ENCODE measurements at places on chromosomes 1 and 21.

DNA sequence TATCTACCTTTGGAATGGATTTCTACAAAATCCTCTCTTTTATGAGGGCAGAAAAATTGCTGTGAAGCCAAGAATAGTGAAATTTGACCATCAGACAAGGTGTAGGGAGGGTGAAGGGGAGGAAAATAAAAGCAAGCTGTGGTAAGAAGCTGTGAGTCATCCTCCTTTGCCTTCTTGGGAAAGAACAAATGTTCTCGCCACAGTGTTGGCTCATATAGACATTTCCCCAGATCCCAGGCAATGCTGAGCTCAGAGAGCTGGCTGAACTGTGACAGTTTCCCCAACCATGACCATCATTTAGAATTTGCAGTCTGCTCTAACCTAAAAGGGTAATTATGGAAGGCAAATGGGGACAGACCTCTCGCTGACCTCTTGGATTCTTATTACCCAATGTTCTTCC lies 235.4 kb downstream of the PBX1 start:
- DNase-seq = no peak

DNA sequence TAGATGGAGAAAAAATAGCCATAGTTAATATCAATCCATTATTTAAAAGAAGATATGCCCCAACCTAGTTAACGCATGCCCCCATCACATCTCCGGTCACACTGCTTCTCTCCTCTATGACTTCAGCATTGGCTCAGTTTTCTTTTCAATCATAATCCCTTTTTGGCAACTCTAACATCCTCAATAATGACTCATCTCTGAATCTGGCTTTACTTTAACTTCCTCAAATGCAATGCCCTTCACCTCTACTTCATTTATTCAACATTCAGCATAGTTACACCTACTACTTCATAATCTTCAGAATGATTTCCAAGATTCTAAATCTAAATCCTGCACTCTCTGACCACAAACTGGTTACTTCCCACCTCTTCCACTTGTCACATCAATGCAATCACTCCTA lies 417.3 kb downstream of the USH2A start:
- DNase-seq = no peak

DNA sequence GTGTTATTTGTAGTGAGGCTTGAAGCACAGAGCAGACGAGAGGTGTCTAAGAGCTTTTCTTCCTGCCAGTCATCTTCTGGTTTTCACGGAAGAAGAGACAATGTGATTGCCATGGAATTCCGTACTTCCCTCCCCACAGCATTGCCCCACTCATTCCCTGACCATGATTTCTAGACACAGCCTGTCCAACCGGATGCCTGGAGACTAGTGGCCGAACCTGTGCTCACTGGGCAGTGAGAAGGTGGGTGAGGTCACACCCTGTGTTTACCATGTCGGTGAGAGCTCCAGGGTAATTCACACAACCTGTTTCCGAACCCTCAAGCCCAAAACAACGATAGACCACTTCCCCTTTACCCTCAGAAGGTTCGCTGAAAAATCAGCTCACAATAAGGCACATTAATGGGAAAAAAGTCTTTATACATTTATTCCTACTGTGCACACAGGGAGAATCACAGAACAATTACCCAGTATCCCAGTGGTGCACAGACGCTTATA lies 271.9 kb upstream of the FMN2 start:
- no peak for DNase-seq

DNA sequence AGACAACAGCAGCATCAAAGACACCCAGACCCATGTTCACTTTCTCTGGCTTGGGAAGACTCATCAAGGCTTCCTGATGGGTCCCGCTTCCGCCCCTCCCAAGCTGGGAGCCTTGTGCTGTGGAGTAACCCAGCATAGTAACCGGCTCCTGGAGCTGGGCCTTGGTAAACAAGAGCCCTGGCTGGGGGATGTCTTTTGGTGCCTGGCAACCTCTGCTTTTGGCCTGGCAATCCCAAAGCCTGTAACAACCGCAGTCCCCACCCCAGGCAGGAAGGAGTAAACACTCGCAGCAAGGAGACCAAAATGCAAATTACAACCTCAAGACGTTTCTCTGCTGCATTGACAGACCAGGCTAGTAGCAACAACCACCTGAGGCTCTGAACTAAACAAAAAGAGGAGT lies 16.9 kb upstream of the THRAP3 start:
- no peak for DNase-seq

- DNase-seq = no peak
These were observed 74.7 kb downstream of the NTPCR start for GRCh38 chr1:233025157-233025556.

GRCh38 chr1:3382326-3383057 lies 72.0 kb upstream of the ARHGEF16 start:
- DNase-seq = no peak

DNA sequence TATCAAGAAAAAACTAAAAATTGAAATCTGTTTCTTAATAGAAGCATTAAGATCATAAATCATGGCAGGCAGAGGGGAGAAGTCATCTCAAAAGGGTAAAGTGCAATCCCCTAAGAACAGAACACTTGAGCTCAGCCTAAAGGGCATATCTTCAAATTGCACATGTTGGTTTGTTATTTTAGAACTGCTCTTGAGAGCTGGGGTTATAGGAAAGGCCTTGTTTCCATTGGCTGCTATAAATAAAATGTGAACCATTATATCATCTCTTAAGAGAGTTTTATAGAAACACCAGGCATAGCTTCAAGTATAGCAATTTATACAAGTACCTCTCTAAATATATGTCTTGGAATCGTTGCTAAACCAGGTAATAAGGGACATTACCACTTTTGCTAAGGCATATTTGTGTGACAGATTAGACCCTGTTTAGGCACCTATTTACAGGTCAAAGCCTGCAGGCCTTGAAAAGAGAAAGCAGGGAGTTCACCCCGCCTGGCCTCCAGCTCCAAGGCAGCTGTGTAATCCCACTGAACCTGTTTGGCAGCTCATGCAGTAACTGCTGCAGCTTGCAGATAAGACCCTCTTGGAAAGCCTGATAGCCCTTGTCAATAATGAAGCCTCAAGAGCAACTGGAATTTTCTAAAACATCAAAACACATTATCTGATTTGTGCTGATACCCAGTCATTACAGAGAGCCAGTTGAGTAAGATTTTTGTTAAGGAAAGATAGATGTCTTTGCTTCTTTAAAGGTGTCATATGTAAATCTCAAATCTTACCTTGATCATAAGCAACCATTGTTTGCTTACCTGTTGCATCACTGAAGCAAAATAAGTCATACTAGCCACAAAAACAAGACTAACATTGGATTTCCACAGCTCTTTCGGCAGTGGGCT lies 24.2 kb upstream of the SYDE2 start:
- DNase-seq = no peak

DNA sequence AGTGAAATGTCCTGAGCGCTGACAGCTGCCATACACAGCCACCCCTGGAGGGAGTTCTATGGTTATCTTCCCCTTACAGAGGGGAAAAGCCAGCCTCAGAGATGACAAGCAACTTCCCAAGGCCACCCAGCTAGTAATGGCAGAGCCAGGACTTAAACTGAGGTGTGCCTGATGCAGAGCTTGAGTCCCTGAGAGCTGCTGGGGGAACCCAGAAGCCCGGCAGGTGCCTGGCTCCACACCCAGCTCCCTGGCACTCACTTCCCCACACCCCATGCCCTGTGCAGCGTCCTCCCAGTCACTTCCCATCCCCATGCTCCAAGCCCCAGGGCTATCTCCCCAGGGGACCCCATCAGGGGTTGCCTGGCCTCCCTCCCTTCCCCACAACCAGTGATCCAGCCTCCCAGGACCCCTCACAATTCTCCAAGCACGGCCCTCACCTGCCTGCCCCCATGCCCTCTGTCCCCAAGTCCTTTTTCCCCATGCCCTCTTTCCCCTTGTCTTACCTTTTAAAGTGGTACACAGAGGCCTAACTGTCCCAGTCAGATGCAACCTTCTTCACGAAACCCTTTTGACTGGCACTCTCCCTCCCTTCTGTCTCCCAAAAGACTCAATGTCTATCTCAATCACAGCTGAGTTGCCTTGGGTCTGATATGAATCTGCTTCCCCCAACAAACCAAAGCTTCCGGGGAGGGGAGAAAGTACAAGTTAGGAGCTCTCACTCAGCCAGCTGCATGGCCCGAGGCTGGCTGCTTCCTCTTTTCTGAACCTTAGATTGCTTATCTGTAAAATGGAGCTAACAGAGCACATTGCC lies 39.8 kb upstream of the LRP8 start:
- DNase-seq = no peak

DNA sequence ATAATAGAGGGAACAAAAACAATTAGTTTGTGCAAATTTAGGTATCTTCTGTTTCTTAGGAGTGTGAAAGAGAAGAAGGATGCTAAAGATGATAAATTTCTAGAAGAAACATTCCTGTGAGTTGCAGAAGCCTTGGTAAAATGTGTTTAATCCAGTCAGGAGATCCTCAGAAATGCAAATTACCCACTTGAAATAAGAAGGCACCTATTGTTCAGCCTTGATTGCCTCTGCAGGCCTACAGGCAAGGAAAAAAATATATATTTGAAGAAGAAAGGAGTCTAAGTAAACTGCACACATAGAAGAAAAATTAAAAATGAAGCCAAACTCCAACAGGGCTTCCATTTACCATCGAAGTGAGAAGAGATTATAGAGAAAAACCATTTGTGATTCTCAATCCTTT lies 51.0 kb upstream of the LHX8 start:
- DNase-seq = no peak

GRCh38 chr1:201825245-201825644 lies 3.7 kb upstream of the IPO9 start:
- no peak for DNase-seq

DNA sequence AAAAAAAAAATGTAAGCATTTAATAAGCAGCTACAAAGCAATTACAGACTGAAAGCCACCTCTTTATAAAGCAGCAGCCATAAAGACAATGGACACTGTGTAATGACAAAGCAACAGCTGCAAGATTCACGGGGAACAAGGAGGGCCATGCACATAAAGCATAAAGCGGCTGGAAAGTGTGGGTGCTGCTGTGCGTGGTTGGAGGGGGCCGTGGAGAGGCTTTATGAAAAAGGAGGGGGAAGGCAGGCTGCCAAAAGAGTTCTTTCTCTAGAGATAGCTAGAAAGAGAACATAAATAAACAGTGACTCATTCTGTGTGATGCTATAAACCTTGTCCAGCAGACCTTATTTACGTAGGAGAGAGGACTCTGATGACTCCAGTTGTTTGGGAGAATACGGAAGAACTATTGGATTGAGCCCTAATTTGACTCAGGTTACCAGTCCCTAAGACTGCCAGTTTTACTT lies 49.3 kb downstream of the ADAMTS1 start:
- no peak for DNase-seq

DNA sequence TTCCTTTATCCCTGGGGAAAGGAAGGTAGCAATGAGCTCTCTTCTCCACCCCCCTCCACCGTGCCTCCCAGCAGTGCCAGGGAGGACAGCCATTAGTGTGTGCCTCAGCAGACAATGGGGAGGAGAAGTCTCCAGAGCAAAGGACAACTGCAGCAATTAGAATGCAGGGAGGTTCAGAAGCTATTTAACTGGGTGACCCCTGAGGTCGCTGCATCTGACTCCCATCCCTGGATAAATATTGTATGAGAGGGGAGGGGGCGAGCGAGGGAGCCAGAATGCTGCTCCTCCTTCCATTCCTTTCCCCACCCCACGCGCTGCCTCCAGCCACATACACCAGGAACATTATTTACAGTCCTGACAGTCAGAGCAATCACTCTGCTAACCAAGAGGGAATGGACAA lies 59.0 kb downstream of the ERI3 start:
- no peak for DNase-seq

- DNase-seq = no peak
These were observed 12.5 kb downstream of the PODN start for GRCh38 chr1:53074313-53075154.

- no peak for DNase-seq
These were observed 125.6 kb upstream of the ADAR start for GRCh38 chr1:154733621-154734020.

DNA sequence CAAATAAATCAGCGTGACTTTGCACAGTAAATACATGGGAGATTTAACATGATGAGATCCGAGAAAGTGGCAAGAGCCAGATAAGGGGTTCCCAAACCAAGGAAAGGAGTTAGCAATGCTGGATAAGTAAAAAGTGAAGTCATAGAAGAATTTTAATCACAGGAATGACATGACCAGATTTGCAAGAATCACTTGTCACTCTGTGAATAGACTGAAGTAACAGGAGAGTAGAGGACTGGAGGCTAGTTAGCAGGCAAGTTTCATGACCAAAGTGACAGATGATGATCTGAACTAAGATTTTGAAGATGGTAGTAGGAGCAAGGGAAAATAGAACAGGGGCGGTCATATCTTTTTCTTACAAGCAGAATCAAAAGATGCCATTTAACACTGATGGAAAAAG lies 8.4 kb downstream of the CFH start:
- no peak for DNase-seq

DNA sequence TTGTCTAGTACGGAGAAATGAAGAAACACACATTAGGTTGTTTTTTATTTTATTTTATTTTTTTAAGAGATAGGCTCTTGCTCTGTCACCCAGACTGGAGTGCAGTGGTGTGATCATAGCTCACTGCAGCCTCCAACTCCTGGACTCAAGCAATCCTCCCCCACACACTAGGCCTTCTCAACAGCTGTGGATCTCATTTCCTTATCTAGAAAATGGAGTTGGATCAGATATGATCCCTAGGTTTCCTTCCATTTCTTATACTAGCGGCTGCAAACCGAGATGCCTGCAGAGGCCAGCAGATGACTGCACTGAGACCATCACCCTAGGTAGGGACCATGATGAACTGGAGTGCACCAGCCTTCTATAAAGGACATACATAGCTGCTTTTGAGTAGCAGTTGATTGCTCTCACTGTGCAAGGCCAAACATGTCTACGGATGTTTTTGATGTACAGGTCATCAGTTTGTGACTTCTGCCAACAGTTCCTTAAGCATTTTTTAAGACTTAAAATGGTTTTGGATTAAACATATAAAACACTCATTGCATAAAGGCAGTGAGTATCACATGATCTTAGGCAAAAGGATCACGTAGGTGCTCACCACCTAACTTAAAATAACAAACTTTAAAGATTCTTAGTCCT lies 11.4 kb upstream of the KLHL12 start:
- no peak for DNase-seq

DNA sequence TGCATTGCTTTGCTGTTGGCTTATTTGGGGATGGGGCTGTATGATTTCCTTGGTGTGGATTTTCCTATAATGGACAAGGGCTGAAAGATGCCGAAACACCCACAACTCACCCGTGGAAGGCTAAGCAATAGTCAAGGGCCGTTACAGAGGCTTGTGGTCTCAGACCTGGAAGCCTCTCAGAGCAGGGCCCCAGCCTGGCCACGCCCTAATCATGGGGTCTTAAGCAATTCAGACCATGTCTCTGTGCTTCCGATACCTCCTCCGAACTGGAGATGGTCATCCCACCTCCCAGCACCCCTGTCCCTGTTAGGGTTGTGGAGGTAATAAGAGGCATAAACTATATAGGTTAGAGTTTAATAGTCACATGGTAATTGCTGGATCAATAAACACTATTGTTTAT lies 3.4 kb downstream of the ABCG1 start:
- DNase-seq = no peak

Measured in T follicular helper cell (primary cell).